ENCODE measurements at places on chromosomes 12 and 14.

GRCh38 chr14:53516261-53516774, 363.2 kb upstream of the DDHD1 start:
- DNase-seq: no peak

DNA sequence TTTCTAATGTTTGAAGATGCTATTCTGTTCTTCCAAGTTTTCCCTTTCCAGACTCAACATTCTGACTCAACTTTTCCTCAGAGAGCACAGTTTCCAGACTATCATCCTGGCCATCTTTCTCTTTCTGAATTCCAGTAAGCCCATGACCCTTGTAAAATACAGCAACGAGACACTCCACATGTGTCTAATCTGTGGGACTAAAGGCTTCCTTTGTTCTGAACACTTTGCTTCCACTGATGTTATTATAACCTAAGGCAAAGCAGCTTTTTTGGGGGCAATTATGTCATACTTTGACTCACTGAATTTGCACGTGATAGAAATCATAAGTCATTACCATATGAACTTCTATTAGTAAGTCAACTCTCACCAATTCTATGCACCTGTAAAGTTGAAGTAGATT, 6.3 kb upstream of the ART4 start:
- DNase-seq: no peak

DNA sequence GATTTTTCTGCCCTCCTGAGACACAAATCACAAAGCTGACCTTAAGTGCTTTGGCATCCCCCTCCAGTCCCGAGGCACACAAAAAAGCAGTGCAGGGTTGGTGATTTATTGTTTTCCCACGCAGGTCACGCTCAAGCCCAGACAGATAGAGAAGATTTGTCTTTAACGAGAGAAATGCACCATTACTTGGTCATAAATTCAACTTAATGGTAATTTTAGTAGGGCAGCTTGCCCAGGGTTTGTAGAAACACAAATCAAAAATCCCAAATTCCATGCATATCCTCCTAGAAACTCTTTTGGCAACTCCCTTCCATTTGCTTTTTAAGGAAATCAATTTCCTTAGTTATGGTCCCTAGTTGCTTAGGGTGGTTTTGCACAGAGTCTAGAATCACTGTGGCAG, 132.6 kb downstream of the IGF1 start:
- DNase-seq: no peak

DNA sequence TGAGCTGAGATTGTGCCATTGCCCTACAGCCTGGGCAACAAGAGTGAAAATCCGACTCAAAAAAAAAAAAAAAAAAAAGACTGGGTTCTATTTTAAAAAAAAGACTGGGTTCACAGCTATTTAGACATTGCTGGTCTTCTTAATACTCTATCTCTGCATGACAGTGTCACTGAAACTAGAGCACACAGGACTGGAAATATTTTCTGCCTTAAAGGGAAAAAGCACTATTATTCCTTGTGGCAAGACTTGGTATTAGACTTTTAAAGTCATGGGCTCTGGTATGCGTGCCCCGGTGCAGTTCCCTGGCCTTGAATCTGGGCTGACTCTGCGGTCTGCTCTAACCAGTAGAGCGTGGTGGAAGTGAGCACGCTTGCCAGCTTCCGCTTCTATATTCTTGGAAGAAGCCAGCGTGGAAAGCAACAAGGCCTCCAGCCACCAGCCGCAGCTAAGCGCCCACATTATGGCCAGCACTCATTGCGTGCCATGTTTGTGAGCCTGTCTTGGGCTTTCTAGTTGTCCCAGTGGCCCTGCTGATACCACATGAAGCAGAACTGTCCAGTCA, 31.3 kb downstream of the PRKAB1 start:
- no peak for DNase-seq

DNA sequence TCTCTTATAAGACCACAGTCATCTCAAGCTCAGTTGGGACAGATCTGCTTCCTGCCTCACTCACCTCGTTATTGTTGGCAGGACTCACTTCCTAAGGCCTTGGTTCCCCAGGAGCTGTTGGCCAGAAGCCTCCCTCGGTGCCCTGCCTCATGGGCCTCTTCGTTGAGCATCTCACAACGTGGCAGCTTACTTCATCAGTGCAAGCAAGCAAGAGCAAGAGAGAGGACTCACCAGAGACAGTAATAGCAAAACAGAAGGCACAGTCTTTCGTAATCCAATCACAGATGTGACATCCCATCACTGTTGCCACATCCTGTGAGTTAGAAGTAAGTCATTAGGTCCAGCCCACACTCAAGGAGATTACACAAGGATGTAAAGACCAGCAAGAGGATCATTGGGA, 5.1 kb upstream of the NUMB start:
- DNase-seq: no peak
